Dermis blood vessel endothelial cell (primary cell): ENCODE measurements at places on chromosomes 7 and 10.

GRCh38 chr10:33047655-33048054 is 89.6 kb upstream of the ITGB1 start:
- no peak for DNase-seq

GRCh38 chr10:46999217-46999616 is 88.0 kb downstream of the PTPN20 start:
- no peak for DNase-seq

DNA sequence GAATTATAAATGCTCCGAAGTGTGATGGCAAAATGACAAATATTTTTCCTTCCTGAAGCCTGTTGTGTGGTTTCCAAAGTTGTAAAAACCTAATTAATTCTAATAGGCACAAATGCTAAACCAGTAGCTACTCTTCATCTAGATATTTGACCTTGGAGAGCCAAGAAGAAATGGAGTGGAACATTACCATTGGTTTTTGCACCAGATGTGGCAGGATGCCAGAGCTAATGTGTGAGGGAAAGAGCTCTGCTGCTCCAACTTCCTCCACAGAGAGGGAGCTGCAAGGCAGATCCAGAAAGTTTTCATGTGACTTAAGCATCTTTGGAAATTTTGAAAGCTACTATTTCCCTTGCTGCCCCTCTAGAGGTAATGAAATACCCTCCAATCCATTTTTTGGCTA is 65.1 kb upstream of the HPS1 start:
- DNase-seq, result no peak

DNA sequence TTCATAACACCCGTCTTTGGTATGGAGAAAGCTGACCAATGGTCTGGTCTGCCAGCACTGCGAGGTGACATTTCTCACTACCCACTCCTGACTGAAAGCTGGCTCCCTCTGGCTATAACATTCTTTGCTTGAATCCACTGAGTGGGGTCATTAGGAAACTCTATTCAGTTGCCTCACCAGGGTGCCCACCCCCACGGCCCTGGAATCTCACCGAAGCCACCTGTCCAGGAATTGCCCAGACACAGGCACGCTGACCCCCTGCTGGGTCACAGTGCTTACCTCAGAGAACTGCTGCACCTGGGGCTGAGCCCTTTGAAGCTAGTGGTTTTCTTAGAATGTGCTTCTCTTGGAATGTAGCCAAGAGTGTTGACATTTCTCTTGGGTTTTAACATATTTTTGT is 28.6 kb downstream of the HECW1 start:
- DNase-seq, result no peak

DNA sequence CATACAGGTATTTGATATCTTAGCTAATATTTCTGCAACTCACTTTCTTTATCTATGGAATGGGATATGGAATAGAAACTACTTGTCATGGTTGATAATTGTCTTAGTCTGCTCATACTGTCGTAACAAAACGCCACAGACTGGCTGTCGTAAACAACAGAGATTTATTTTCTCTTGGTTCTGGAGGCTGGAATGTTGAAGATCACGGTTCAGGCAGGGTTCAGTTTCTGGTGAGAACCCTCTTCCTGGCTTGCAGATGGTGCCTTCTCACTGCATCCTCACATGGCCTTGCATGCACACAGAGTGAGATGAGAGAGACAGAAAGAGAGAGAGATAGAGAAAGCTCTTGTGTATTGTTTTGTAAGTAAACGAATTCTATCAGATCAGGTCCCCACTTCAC is 332.7 kb upstream of the MAGI2 start:
- no peak for DNase-seq

DNA sequence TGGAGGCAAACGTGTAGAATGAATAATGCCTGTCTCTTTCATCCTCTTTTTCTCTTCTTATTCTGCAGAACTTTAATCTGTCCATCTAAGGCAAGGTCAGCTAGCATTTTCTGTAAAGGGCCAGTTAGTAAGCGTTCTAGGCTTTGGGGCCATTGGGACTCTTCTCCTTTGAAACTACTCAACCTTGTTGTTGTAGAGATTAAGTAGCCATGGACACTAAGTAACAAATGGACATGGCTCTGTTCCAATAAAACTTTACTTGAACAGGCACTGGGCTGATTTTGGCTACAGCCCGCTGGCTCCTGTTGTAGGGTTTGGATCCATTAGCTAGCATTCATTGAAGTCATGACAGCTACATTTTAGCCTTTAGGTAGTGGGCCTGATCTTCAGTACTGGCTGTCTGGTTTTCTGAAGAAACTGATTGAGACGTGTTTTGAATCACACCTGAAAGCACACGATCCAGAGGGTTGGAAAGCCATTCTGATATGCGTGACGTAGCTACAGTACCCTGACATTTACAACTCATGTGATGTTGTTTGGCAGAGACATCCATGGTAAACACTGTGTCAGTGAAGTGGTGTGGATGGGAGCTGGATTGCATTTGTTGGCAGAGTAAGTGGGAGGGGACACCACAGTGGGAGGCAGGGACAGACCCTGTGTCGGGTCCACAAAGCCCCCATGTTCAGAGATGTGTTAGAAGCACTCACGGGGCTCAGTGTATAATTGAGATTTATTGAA is 92.5 kb downstream of the MTPN start:
- no peak for DNase-seq

GRCh38 chr7:103811997-103812396 is 177.5 kb downstream of the RELN start:
- DNase-seq, result no peak

DNA sequence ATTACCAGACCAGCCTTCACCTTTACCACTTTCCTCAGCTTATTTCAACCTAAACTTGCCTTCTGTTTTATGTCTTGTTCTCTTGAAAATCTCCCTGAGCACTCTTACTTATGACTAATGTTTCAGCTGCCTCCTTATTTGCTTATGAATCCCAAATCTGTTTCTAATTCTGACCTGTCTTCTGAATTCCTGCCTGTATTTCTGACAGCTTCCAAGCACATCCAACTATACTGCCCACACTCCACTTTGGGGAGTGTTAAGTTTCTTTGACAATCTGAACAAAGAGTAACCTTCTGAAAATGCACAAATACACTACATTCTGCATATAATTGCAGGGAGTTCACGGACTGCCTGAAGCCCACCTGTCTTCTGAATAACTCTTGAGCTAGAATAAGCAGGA is 48.7 kb downstream of the ARMC3 start:
- no peak for DNase-seq

GRCh38 chr7:35695473-35695850 is 527 bp upstream of the HERPUD2 start:
- no peak for DNase-seq
